Motor neuron (in vitro differentiated cells): ENCODE measurements at places on chromosomes 6 and 20.

GRCh38 chr6:104218116-104218515 lies 641.6 kb downstream of the HACE1 start:
- no peak for ATAC-seq

GRCh38 chr6:132369526-132369925 lies 31.7 kb downstream of the MOXD1 start:
- ATAC-seq: no peak

- ATAC-seq: no peak
Observed at GRCh38 chr6:83824388-83824801, 28.8 kb upstream of the RIPPLY2 start.

DNA sequence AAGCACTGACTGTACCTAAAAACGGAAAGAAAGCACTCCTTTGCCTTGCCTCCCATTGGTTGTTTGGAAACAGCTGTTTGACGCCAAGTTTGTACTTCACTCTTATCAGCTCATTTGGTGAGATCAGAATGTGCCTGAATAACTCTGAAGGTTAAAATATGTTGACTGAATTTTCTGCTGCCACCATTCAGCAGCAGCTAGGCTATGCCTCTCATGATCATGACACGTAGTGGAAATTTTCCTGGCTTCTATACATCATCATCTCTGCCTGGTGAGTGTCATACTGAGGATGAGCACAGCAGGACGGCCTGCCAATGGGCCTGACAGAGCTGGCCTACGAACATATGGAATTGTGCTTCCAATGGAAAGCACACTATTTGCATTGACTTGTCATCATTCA lies 704.9 kb upstream of the CITED2 start:
- no peak for ATAC-seq

DNA sequence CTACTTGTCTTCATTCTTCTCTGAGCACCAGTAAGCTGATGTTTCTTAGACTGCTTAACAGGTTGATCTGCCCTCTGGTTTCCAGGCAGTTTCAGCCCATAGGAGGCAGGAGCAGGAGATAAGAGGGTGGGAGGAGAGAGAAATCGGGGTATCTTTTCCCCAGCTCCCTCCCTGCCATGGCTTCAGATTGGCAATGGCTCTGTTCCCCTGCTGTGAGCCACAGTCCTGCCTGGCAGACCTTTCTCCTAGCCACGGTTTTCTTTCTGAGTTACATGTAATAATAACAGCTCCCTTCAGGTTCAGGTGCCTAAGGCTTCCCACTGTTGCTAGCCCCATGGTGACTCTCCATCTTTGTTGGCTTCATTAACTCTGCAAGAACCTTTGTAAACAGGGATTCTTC lies 115.3 kb downstream of the CD83 start:
- no peak for ATAC-seq

DNA sequence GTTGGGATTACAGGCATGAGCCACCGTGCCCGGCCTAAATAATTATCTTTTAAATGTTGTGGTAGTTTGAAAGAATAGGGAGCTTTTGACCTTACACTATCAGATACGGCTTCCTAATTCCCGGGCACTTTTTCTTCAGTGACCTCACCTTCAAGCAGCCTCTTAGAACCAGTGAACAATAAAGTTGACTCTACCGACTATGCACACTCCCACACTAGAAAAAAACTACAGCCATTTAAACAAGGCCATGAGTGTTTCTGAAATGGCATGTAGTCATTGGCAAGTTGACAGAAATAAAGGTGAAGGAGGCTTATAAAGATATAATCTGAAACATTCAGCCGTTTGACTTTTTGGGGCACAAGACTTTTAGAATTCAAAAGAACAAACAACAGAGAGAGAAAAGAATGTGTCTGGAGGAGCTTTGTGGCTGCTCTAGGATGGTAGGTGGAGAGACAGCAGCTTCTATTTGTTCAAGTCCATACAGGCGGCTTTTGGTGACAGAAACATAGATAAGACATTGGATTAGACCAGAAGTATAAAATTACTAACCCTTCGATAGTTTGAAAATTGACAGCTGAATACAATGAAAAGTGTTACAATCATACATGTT lies 75.2 kb downstream of the GJA1 start:
- no peak for ATAC-seq

- no peak for ATAC-seq
Observed at GRCh38 chr6:41747256-41748101, at the start of gene PGC. TSS of gene PGC (minus strand) at chr6:41747397. CDS start at chr6:41747334, 63 bp downstream.

GRCh38 chr6:145315982-145316600 lies 419.2 kb downstream of the EPM2A start:
- ATAC-seq: no peak

DNA sequence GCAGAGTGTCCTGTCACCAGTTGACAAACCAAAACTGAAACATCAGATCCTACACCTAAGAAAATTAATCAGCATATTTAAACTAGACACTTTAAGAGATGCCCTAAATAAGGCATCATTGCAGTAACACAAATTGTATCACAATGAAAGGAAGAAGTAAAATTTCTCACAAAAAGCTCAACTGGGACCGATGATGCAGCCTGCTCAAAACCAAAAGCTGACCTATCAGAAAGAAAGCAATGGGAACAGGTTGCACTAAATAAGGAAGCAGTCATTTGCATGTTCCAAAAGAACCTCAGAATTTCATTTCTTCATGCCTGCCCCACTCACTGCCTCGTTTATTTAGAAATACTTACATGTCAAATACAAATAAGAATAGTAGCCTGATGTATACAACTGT lies 12.1 kb downstream of the HIVEP2 start:
- no peak for ATAC-seq

GRCh38 chr6:110541701-110542309 lies 65.4 kb upstream of the SLC22A16 start:
- ATAC-seq: no peak

DNA sequence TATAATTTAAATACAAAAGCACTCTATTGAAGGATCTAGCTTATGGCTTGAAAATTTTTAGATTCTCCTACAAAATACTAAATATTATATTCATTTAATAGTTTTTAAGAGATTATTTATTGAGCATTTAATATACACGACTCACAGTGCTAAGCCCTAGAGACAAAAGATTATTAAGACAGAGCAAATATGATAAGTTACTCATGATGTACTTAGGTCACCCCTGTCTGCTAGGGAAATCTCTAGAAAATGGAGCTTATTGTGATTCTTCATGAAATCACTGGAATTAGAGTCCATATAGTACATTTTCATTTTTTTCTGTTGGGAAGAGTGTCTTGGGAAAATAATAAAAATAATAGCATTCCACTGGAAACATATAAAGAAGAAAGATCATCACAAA lies 37.8 kb downstream of the BEND6 start:
- no peak for ATAC-seq

GRCh38 chr6:169905041-169905807 lies 153.8 kb downstream of the ERMARD start:
- peak; percentile 92 for ATAC-seq

GRCh38 chr6:81857812-81858211 lies 105.3 kb upstream of the TENT5A start:
- no peak for ATAC-seq

DNA sequence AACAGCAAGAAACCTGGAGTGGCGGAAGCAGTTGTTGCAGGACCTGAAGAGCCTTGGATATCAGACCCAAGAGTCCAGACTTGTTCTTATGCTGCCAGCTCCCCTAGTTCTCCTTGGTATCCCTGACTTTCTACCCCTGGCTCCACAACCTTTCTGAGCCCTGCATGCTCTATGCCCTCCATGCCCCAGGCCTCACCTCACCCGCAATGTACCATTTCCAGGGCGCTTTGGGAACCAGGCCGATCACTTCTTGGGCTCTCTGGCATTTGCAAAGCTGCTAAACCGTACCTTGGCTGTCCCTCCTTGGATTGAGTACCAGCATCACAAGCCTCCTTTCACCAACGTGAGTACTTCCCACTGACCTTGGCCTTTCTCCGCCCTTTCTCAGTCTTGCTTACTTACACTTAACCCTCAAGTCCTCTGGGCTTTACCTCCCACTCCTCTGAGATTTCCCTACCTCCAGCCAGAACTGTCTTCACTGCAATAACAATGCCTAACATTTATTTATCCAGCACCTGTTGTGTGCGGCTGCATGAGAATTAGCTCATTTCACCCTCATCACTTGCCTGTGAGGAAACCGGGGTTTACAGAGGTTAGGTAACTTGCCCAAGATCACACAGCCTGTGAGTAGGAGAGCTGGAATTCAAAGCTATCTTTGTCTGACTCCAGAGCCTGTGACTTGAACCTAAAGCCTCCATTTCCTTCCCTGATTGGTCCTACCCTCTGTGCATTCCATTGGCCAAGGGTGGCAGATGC lies 2.3 kb downstream of the POFUT1 start:
- no peak for ATAC-seq

- ATAC-seq: no peak
Observed at GRCh38 chr6:76835293-76835692, 628.0 kb downstream of the HTR1B start.

GRCh38 chr20:36645998-36646397 lies at the start of gene SLA2:
TSS of gene SLA2 (minus strand) at chr20:36646196. CDS start at chr20:36641335, 4,861 bp downstream.
- ATAC-seq: no peak
